CD4-positive, alpha-beta T cell treated with Interleukin-21 for 1 hour (primary cell): ENCODE measurements at places on chromosomes 12 and 14.
A peak's percentile ranks its signal among the peaks of the same experiment; 100 is the strongest.

GRCh38 chr12:14845350-14845750, 2.0 kb upstream of the ART4 start:
- peak; percentile 69 for DNase-seq

DNA sequence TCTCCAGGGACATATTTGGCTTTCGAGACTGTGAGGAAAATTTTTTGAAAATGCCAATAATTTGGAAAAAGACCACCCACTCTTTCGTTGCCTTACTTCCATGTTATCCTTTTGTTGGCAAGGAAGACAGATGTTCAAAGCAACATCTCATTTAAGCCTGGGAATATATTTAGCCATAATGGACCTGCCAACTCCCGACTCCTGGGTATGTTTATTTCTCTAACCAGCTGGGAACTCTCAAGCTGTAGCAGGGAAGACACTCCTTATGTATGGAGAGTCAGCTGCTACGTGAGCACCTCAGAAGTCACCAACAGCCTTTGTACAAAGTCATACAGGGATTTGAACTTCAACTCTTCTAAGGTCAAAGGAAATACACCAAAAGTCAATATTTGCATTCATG, 96.5 kb upstream of the DAAM1 start:
- no peak for DNase-seq

DNA sequence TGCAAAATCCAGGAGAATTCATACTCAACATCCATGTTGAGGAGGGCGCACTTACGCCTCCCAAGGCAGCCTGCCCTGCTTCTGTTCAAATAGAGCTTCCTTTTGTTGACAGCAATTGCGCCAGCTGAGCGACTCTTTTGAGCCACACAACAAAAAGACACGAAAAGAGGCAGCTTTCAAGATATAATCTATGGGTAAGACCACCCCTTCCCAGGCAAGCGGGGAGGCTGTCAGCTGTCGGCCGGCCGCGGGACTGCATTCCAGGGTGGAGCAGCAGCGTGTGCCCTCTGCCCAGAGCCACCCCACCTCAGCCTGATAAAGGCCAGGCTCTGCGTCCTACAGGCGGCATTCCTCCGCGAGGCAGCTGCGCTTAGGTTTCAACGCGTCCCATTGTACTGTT, 15.8 kb upstream of the STAB2 start:
- DNase-seq = no peak

GRCh38 chr12:4024701-4025100, 151.5 kb upstream of the PARP11 start:
- no peak for DNase-seq
